AG08395 (cell line): ENCODE measurements at places on chromosomes 6 and 20.

GRCh38 chr6:124982669-124983068 lies 20.4 kb downstream of the RNF217 start:
- no peak for DNase-seq

- peak; percentile 12 for DNase-seq
These were observed 36.6 kb upstream of the MLIP start for GRCh38 chr6:54074578-54075195.

DNA sequence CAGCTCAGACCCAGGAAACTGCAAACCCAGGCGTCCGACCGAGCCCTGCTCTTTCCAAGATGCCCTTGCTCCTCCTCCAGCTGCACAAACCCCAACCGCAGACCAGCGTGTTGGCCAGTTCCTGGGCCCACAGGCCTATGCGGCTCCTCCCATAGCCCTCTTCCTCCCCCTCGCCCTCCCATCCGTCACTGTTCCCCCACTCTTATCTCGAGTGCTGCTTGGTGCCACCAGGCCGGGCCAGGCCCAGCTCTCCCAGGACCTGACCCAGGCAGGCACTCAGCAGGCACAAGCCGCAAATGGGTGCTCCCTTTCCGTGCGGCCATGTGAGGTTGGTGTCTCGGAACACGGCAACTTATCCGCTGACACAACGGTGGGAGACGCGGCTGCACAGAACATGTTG lies 28.6 kb downstream of the ADRM1 start:
- DNase-seq, result no peak

DNA sequence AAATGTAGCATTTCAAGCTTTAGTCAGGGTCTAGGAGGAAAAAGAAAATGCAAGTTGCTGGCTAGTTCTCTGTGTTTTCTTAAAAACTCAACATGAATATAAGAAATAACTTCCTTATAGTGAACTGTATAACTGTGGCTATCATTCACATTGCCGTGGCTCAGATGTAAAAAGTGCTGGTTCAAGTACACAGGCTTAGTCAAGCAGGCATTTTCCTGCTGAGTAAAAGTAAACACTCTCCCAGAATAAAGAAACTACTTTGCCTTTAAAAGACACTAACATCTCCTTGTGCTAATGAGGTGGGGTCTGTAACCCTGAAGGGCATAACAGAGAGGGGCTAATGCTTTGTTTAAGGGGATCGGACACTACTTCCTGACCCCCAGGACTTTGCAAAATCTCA lies 3.3 kb downstream of the ATP5F1E start:
- DNase-seq, result no peak

- DNase-seq, result no peak
These were observed 24.1 kb upstream of the HS3ST5 start for GRCh38 chr6:114366899-114367298.

DNA sequence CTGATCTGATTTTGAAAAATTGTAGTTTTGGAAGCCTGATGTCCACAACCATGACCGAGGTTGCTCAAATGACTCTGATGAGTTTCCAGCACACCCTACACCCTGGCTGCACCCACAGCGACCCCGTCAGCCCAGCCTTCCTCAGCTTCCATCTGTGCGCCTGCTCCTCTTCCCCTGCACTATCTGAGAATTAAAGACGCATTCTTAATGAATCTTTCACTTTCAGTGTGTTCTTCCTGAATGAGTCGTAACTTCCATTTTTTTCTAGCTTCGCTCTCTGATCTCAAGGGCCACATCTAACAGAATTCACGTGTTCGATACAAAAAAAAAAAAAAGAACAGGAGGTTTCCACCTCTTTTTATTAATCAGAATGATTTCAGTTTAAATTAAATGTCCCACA lies 21.3 kb upstream of the RREB1 start:
- DNase-seq, result peak; percentile 43

GRCh38 chr20:43755851-43756250 lies 29.0 kb upstream of the GTSF1L start:
- peak; percentile 58 for DNase-seq

DNA sequence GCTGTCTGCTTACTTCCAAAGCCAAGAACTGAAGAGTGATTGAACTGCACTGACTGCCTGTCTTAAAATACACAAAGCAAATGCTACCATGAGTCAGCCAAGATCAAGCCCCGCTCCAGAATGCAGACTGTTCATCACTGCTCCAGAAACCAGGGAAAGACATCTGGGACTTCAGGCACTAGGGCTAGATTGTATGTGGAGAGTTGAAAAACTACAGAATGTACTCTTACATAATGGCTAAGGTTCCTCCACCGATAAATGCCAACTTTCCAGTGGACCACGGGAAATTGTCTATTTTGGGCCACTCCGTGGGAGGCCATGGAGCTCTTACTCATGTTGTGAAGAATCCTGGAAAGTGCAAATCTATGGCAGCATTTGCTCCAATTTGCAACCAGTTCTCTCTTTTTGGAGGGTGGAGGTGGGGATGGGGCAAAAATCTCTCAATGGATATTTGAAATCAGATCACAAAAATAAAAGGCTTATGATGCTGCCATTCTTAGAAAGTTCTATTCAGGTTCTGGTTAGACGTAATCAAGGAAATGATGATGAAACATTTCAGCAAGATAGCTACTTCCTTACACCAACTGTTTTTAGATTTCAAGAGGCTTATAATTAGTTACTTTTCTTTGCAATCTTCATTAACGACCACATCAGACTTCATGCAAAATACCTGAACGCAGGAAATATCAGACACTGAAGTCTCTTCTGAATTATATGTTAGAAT lies 11.8 kb upstream of the CAP2 start:
- DNase-seq, result peak; percentile 61

DNA sequence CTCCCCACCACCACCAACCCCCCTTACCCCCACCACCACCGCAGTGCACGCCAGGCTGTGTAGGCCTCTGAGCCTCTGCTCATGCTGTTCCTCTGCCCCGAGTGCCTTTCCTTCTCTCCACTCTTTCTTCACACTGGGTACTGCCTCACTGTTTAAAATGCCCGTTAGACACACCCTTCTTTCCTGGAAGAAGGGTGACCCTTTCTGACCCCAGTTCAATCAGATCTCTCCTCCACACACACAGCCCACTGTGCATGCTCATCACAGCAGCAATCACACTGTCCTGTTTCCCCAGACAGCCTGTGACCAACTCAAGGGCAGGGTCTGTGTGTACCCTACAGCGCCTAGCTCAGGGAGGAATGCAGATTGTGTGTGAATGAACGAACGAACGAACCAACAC lies 10.0 kb downstream of the TMEM74B start:
- DNase-seq, result no peak

DNA sequence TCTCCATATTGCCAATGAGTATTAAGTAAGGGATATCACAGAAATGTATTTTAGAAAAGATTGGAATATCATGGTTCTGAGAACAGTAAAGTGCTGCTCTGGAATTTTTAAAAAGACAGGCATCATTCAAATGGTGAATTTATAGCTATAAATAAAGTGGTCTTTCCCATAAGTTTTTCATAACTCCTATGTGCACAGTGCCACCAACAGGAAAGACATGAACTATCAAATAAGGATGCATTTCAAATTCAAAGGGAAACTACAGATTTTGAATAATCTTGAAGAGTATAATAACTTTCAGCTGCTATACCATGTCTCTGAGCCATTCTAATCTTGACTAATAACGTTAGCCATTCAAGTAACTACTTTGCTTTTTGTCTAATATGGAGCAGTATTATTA lies 456.8 kb upstream of the GJE1 start:
- DNase-seq, result no peak

- DNase-seq, result no peak
These were observed 52.5 kb downstream of the BCAS1 start for GRCh38 chr20:54017846-54018245.

DNA sequence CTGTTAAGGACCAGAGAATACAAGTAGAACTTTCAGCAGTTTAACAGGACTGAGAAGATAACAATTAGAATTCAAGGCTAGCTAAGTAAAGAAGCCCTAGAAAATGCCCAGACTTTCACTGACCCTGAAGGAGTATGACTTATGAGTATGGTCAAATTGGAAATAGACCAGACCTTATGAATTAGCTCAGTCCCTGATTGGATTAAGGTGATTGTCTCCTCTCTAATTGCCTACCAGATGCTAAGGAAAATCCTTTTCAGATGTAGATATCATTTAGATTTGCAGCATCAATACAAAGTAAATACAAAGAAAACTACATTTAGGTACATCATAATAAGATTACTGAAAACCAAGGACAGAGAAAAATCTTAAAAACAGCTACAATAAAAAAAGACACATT lies 58.9 kb downstream of the CNR1 start:
- DNase-seq, result no peak

DNA sequence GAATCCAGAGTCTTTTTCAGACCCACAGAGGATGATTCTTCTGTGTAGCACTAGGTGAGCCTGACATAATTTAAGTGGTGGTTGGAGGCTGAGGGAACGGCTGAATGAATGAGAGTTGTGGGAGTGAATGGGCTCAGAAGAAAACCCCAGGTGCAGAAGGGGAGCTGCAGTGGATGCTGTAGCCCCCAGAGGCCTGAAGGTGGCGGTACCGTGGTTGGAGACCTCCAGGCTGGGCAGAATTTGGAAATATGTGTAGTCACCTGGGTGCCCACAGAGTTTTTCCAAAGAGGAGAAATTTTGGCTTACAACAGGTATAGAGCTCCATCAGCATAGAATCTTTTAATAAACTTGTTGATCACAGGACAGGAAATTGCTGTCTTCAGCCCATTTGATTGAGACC lies 6.5 kb upstream of the RAET1G start:
- DNase-seq, result no peak

DNA sequence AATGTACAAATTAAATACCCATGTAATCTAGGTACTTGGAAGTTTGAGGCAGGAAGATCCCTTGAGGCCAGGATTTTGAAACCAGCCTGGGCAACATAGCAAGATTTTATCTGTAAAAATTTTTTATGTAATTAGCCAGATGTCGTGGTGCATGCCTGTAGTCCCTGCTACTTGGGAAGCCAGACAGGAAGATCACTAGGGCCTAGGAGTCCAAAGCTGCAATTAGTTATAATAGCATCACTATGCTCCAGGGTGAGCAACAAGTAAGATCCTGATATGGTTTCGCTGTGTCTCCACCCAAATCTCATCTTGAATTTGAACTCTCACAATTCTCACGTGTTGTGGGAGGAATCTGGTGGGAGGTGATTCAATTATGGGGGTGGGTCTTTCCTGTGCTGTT lies 535.8 kb downstream of the TENT5A start:
- DNase-seq, result no peak

DNA sequence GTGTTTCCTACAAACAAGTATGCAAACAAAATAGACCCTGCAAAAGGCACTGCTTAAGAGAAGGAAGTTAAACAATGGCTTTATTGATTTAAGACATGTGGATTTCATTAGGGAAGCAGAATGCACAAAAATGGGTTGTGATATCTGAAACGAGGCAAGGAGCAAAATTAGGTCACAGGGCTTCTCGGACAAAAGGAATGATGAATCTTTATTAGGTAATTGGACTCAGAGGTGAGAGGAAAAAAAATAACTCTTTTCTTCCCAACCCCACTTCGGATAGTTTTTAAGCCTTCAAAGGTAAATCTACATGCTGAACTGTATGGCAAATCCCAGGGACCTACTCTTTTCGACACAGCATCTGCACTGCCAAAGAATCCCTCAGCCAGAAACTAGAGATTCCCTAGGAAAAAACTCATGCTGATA lies 183.0 kb upstream of the TAB2 start:
- DNase-seq, result no peak

DNA sequence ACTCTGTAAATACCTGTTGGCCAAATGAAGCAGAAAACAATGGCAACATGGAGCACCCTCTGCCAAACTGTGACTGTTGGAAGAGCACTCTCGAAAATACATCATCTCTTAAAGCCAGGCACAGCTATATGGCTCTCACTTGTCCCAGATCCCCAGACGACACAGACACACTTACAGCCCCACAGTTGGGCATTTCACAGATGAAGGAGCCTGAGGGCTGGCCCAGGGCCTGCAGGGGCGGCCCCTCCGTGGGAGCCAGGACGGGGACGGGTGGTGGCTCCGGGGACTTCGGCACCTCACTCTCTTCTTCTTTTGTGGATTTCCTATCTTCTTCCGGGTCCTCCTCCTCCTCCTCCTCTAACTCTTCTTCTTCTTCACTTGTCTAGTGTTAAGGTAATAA lies 18.4 kb upstream of the MRPS10 start:
- DNase-seq, result no peak

- no peak for DNase-seq
These were observed 20.9 kb upstream of the STK35 start for GRCh38 chr20:2080532-2081224.

GRCh38 chr20:23195636-23196035 lies 109.5 kb upstream of the CD93 start:
- DNase-seq, result no peak

GRCh38 chr6:32609731-32610640 lies 20.3 kb upstream of the HLA-DRB1 start:
- peak; percentile 81 for DNase-seq

GRCh38 chr6:116941727-116942126 lies 64.7 kb downstream of the RFX6 start:
- DNase-seq, result no peak

GRCh38 chr6:17360564-17360963 lies 32.8 kb upstream of the CAP2 start:
- no peak for DNase-seq

DNA sequence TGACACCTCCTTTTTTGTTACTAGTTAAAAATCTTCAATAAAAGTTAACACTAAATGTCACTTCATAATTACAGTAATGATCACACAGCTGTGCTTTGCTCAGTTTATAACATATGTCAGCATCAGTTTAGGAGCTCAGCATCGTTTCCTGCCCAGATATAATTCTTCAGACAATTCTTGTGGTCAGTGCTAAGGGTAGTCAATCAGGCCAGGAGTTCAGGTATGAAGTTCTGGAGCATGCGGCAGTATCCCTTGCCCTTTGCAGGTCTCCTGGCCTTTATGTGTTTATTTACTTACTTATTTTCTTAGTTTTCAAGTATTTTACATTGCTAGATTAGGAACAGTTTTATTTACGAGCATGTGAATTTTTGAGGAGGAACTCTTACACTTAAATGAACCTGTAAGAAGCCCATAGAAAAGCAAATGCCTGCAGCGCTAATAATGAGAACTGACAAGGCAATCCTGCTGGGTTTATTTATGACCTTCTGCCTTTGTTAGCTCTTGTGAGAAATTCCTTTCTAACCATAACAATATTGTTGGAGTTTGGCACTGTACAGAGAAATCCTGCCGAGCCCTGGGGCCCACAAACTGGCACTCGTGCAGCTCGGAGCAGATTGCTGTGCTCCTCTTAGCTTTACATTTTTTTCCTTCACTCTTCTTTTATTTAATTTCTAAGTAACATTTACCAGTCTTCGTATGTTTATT lies 252.8 kb downstream of the TMEM242 start:
- peak; percentile 40 for DNase-seq

DNA sequence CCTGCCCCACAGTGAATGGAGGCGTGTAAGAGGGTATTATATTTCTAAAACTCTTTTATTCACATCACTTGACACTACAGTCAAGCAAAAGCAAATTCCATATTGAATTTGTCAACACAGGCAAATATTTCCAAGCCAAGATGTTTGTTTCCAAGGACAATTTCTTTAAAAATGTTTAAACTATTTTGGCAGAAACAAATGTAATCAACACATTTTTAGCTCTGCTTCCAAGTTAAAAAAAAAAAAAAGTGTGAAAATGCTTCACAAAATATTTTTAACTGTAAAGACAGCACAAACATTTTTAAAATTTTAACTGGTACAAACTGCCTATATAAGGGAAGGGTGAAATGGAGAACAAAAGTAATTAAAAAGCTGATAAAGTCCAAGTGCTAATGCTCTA lies 44.9 kb upstream of the DST start:
- DNase-seq, result no peak

GRCh38 chr20:63129376-63129965 lies 86.5 kb downstream of the YTHDF1 start:
- no peak for DNase-seq
